Fibroblast of the aortic adventitia (primary cell): ENCODE measurements at places on chromosomes 2 and 18. TPM values are rescaled to one million over a fixed set of nuclear protein-coding genes. Genes with fewer than 3 reads are reported as not detected.

TDRD15 gene
- not detected in 2 replicates for total RNA-seq

SERPINB5 gene
- total RNA-seq, result not detected in 2 replicates

SRBD1 gene
- 15.7 and 22.4 TPM in 2 replicates for total RNA-seq

CKAP2L gene
- 2.7 and 26.4 TPM in 2 replicates for total RNA-seq

ABCA12 gene
- 0.08 and 0.09 TPM in 2 replicates for total RNA-seq

PIEZO2 gene
- 1.6 and 40.2 TPM in 2 replicates for total RNA-seq

GPR155 gene
- 1.6 and 2.2 TPM in 2 replicates for total RNA-seq

LYG1 gene
- 0.09 TPM in 1 of 2 replicates, not detected in the other for total RNA-seq

SERPINE2 gene
- 252 and 1,159 TPM in 2 replicates for total RNA-seq
